ENCODE measurements at places on chromosomes 13 and 19.

GRCh38 chr19:12913851-12914690 is 5.0 kb downstream of the SYCE2 start:
- peak; percentile 39 for DNase-seq

- no peak for DNase-seq
These were observed 2458.3 kb upstream of the PCDH20 start for GRCh38 chr13:63873936-63874335.

- DNase-seq: no peak
These were observed 9.1 kb upstream of the GTF2F1 start for GRCh38 chr19:6402058-6402457.

- no peak for DNase-seq
These were observed 131.3 kb downstream of the URI1 start for GRCh38 chr19:30073152-30074000.

- no peak for DNase-seq
These were observed 105.6 kb downstream of the SPRY2 start for GRCh38 chr13:80235166-80235966.

- DNase-seq: no peak
These were observed 26.5 kb downstream of the ZNF607 start for GRCh38 chr19:37692956-37693620.

DNA sequence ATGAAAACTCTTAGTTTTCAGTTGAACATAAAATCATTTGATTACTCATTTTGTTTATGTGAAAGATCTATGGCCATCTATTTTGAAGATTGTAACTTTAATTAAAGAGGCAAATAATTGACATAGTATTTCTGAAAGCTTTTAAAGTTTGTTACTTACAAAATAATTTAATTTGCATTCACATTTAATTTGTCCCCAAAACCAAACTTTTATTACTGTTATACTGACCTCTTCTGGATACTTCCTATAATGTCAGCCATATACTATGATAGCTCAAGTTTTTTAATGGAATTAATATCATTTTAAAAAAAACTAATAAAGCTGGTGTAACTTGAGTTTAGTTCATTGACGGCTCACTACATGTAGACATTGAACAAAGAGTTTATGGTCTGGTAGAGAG is 4.9 kb upstream of the SGCG start:
- no peak for DNase-seq

DNA sequence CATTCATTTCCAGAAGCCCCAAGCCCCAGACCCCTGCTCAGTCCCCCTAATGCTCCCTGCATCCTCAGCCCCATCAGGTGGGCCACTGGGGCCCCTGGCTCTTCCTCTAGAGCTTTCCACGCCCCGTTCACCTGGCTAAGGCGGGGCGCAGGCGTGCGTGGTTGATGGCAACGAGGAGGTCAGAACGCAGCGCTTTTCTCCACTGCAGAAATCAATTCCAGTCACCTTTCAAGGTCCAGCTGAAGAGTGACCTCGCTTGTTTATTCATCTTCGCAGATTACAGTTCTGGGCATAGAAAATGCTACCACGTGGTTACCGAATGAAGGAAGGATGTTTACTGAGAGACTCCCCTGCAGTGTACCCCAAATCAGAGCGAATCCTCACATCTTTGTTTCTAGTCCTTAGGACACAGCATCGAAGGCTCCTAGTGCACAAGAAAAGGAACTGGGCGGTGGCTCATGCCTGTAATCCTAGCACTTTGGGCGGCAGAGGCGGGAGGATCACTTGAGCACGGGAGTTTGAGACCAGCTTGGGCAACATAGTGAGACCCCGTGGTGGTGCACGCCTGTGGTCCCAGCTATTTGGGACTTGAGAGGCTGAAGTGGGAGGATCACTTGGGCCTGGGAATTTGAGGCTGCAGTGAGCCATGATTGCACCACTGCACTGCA is 828 bp upstream of the PBX4 start:
- DNase-seq: no peak

Data from stimulated activated CD4-positive, alpha-beta T cell treated with anti-CD3 and anti-CD28 coated beads, Interleukin-1b, Interleukin-23, amount 100 ng/mL, for 4 hours (primary cell).